Tibial artery (tissue), 4 donors: ENCODE measurements at places on chromosomes 3 and 15.

DNA sequence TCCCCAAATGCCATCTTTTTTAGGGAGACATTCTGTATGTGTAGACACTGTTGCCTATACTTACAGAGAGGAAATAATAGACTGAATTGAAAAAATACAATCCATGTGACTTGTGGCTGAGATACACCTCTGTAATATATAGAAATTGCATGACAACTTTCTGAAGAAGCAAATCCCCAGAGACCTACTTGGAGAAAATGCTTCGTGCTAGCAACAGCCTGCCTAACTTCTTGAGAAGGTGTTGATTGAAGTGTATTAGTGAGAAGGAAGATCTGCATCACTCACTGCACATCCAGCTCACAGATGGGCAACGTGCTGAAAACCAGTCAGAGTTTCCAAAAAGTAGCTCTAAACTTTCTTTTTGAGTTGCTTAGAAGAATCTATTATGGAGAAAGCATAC lies 404.1 kb downstream of the EPHB1 start:
- DNase-seq, result no peak

DNA sequence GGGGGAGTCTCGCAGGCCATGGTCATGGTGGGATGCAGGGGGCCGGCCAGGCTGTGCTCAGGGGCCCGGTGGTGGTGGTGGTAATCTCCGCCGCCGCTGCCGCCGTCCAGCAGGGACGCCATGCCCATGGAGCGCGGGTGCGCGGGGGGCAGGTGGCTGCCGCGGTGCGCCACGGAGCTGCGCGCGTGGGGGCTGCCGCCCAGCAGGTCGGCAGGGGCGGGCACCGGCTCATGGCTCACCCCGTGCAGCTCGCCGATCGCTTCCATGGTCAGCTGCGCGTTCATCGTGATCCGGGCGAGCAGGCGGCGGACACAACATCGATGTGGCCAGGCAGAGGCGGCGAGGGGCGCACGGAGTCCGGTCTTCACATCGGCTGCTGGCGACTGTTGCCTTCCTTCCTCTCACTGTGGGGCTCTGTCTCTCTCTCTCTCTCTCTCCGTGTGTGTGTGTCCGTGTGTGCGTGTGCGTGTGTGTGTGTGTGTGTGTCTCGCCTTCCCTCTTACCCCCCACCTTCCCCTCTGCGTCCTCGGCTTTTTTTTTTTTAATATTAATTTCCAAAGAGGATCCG lies 451 bp downstream of the ONECUT1 start:
- no peak for DNase-seq

GRCh38 chr3:39149059-39149455 lies 4.3 kb downstream of the CSRNP1 start:
- DNase-seq, result no peak

DNA sequence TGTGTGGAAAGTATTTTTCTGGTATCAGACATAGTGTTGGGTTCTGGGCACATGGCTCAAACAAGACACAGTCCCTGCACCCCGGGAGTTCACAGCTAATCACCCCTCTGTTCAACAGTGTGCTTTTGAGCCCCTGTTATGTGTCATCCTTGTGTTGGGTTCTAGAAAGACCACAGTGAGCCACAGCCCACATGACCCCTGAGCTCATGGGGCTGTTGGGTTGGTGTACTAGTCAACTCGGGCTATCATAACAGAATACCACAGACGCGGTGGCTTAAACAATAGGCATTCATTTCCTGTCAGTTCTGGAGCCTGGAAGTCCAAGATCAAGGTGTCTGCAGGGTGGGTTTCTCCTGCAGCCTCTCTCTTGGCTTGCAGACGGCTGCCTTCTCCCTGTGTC lies 100.0 kb downstream of the DNAJB8 start:
- no peak for DNase-seq

DNA sequence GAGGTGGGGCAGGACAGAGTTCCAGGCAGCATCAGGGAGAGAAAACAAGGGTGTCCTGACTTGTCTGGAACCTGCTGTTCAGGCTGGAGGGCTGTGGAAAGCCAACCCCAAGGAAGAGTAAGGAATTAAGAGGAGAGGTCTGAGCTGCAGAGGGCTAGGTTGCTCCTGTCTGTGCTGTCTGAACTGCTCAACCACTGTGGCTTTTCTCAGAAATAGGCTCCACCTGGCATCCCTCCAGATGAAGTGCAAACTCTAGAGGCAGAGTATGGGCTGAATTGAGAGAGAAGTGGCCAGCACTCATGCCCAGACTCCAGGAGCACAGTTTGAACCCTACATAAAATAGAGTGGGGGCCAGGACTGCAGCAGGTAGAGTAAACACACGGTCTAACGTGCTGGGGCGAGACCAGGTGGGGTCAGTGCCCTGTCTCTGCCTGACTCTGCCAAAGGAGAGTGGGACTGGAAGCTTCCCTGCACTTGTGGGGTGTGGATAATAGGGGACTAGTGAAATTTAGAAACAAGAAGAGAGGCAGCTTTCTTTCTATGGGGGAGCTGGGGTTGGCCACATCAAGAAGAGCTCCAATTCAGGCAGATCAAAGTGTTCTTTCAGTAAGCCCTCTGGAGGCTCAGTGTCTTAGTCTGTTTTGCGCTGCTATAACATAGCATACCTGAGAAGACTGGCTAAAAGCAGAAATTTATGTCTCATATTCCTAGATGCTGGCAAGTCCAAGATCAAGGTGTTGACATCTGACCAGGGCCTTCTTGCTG lies 28.0 kb upstream of the MNS1 start:
- DNase-seq, result no peak

DNA sequence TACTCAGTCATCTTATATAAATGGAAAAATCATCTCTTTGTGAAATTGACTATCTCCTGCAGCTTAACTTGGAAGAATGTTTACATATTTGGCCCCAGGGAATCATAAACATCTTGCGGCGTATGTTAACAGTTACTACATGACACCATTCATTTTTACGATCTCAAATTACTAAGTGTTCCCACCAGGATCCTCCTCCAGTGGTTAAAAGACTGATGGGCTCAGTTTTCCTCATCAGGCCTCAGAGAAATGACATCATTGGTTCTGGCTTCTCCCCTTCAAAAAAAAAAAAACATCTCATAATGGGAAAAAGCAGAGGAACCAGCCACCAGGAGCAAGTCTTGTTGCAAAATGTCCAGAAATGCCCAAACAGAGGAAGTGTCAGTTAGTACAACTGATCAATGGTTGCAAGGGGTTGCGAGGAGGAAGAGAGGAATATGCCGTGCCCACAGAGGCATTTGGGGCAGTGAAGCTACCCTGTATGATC lies 70.5 kb upstream of the LIPC start:
- DNase-seq, result no peak

GRCh38 chr3:98954242-98954641 lies 52.7 kb upstream of the DCBLD2 start:
- no peak for DNase-seq

DNA sequence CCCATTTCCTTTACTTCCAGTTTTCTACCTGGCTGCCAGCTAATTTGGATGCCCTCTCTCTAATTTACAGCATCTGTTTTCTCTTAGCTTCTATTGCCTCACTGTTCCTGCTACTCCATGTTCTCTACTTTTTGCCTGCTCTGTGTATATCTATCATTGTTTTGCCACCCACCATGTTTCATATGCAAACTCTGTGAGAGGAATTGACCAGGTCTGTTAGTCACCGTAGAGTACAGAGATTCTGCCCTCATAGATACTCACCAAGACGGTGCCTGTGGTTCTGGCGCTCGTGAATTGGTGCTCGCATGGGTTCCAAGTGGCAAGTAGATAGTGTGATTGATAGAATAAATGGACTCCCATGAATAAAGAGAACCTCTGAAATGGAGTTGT lies 288.8 kb downstream of the CNTN6 start:
- DNase-seq, result no peak

GRCh38 chr3:134449277-134449676 lies 36.5 kb downstream of the ANAPC13 start:
- DNase-seq, result peak; percentile 72

GRCh38 chr3:120348065-120348990 lies 826 bp downstream of the LRRC58 start:
- DNase-seq, result no peak

DNA sequence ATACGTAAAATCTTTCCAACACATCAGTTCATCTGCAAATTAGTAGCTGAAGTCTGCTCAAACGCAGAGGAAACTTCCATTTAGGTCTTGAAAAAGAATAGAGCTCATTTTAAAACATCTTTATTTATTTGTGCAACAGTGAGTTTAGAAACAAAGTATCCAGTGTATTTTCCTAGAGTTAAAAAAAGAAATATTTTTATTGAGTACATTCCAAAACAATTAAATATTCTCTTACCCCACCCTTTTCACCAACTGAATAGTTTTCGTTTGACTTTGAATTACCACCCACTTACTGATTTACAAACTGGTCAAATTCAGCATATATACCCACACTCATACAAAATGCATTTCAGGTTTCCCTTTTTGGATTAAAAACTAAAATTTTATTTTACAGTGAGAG lies 104.7 kb downstream of the ZBTB20 start:
- DNase-seq, result no peak

GRCh38 chr3:139455206-139455605 lies 21.1 kb downstream of the RBP2 start:
- no peak for DNase-seq

DNA sequence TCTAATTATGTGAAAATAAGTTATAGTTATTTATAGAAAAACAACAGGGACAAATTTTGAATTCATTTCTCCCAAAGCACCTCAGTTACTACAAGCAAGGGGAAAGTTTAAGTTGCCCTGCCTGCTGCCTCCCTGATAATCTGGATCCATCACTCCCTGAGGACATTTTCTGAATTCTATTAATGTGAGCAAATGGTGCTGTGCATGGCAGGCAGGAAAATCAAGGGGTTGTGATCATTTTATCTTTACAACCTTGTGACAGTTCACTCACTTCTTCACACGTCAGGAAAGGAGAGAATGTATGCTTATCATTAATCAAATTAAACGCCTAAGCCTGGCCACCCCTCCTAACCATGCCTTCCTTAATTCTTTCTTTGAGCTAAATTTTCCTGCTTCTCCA lies 39.3 kb downstream of the ITGB5 start:
- DNase-seq, result no peak

DNA sequence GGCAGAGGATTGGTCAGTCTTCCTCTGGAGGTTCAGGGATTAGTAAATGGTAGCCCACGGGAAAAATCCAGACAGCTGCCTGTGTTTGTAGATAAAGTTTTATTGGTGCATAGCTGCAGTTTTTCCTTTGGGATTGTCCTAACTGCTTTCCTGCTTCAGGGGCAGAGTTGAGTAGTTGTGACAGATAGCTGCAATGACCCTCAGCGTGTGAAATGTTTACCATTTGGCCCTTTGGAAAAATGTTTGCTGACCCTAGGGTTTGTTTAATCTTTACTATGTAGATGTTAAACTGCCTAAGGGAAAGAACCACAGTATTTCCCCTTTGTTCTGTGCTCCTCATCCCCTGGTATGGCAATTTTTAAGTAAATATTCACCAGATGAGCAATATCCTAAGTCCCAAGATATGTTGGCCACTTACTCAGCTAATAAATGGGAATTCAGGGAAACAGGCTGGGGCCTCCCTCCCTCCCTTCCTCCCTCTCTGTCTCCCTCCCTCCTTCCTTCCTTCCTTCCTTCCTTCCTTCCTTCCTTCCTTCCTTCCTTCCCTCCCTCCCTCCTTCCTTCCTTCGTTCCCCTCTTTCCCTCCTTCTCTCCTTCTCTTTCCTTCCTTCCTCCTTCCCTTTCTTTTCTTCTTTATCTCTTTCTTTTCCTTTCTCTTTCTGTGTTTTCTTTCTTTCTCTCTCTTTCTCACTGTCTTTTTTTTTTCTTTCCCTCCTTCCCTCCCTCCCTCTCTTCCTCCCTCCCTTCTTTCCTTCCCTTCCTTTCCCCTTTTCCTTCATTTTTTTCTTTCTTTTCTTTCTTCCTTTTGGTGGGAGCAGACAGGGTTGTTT lies 234.6 kb upstream of the BHLHE40 start:
- no peak for DNase-seq

DNA sequence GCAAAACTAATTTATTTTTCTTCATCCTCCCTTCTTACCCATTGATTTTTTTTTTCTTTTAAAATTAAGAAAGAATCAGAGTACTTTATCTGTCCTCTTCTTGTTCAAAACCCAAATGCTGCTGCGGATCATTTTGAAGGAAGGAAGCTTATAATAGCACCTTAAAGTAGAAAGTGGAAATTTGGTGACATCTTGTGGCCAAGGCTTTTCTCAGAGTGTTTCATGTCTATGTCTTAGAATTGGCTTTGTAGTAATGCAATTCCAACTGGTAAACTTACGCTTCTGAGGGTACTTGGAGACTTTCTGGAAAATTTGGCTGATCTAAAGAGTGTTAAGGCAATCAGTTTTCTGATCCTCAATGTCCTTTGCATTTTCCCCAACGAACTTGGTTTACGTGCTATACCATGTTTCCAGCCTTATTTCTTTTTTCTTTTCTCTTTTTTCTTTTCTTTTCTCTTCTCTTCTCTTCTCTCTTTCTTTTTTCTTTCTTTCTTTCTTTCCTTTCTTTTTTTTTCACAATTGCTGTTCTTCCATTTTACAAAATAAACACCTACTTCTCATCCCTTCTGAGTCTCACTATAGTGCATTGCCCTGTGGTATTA lies 30.7 kb downstream of the C3orf38 start:
- no peak for DNase-seq

- DNase-seq, result no peak
These were observed 48.1 kb downstream of the GRK7 start for GRCh38 chr3:141811348-141811747.

DNA sequence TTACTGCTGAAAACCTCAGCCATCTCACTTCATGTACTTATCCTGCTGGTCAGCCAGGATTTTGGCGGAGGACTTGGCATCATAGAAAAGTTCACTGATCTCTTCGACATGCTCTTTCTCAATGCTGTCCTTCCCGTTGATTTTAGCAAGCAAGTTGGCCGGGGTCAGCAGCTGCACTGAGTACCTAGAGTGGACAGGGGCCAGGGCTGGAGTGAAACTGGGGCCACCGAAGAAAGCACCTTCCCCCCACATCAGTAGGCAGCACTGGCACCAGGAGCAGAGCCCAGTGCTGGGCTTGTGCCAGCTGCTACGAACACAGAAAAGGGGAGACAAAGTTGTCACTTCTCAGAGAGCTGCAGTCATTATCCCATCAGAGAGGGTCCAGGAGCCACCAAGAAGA lies 29.0 kb downstream of the SEC61A1 start:
- no peak for DNase-seq

DNA sequence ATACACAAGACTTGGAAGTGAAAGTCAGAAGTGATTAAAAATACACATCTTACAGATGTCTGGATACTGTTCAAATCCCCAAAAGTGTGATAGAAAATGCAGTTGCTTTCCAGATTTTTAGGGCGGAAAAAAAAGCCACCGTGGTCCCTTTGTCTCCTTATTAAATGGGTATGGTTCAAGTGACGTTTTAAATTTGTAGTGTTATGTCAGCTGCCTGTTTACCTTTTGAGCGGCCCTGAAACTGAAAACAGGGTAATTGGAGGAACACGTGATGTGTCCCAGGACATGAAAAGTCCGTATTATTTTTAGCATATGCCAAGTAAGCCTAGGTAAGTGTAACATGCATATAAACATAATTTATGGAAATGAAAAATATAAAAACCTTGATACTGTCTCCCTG lies 109.0 kb upstream of the PDZRN3 start:
- no peak for DNase-seq

GRCh38 chr3:46673151-46674030 lies 20.1 kb downstream of the ALS2CL start:
- peak; percentile 53 for DNase-seq
